ENCODE measurements at places on chromosomes 3 and 15.
A peak's percentile ranks its signal among the peaks of the same experiment; 100 is the strongest.

DNA sequence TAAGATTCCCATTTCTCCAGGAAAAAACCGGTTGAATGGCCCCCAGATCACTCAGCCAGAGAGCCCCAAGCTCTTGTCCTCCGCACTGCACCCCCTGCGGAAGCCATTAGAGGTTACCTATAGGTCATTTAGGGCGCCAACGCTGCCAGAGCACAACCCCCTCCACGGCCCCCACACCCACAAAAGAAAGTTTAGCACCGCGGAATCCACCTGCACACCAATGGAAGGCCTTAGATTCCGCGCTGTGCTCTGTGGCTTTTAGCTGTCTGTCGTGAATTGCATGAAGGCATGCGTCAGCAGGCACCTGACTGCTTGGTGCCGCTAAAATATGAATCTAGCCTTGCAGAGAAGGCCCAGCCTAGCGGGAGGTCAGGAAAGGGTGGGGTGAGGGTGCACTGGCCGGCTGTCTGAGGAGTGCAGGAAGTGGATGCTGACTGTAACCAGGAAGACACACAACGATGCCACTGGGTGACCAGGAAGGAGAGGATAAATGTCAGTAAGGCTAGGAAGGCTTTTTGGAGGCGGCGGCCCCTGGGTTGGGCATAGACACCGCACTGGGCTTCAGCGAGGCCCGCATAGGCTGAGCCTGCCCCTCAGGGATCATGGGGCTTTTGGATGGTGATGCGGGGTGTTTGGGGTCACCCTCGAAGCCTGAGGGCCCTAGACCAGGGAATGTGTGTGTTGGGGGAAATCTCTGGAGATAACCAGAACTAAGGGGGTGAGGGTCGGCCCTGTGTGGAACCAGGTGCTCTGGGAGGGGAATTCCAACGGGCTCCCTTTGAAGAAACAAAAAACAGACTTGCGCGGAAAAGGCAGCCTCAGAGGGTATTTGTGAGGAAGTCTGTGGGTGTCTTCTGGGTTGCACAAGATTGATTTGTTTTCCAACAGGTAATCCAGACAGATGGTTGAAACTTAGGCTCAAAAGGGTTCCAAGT is 976 bp upstream of the NUP210 start:
- DNase-seq = peak; percentile 70

DNA sequence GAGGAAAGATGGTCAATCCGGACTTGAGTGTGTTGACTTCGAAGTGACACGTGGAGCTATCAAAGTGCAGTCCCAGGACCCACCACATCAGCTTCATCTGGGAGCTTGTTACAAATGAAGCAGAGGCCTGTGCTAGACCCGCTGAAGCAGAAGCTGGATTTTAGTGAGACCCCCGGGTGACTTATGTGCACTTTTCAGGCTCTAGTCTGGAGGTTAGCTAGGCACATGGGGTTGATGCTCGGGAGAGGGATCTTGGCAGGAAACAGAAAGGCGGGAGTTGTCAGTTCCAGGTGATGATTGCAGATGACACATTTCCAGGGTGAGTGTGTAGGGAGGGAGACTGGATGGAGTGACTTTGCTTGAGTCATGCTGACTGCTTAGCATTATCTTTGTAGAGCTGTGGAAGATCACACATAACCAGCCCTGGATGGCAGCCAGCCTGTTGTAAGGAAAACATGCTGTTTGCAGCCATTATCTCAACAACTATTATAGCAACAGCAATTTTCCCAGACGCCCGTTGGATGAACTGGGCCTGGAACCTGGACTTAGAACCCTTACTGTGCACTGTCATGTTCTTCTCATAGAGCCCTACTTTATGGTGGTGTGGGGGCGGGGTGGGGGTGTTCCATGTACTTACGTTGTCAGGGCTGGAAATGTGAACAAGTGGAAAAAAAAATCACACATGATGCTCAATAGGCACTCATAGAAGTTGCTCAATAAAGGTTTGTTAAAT is 122.4 kb downstream of the THSD4 start:
- DNase-seq = no peak

DNA sequence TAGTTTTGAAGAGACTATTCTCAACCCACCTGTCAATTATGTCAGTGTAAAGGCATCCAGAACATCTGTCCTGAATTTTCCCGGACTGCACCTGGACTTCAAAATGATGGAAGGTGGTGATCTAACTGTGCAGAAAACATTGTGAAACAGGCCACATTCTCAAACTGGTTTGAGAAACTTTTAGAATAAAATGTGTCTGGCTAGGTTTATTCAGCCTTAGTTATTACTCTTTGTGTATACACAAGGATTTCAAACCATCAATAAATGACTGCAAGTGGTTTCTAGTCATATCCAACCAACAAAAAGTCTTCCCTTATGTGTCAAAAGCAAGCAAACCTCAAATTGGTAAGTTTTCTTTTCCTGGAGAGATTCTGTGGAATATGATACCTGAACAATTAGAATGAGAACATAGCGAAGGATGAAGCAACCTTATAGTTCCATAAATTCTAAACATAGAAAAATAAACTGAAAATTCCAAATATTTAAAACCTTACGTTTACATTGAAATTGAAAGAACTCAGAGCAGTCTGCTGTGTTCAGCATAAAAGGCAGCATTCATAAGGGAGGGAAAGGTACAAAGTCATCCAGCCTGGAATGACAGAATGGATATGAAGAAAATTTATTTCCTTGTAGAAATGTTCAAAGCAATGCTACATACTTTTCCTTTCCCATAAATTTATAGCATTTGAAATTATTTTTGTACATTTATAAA is 306.6 kb upstream of the TGFBR2 start:
- no peak for DNase-seq

- DNase-seq = no peak
Measured at GRCh38 chr3:67883766-67884165, 229.4 kb upstream of the SUCLG2 start.

GRCh38 chr15:57167821-57168395 is 208.4 kb upstream of the CGNL1 start:
- no peak for DNase-seq

Measured in GM13976 (cell line).